ENCODE measurements at places on chromosomes 6 and 20. TPM values are rescaled to one million over a fixed set of nuclear protein-coding genes. Genes with fewer than 3 reads are reported as not detected.

Gene PSORS1C2
- total RNA-seq: not detected

Gene RNF8
- 20.6 TPM for total RNA-seq

Gene PROKR2
- total RNA-seq: not detected

Gene PRR18
- not detected for total RNA-seq

Gene RAET1G
- not detected for total RNA-seq

Gene C6orf52
- total RNA-seq: 0.63 TPM

Gene XKR7
- total RNA-seq: 0.03 TPM

Gene NCR2
- not detected for total RNA-seq

Gene PHF3
- total RNA-seq: 50.2 TPM

Gene SALL4
- total RNA-seq: not detected

Gene HLA-DRB5
- total RNA-seq: 2.9 TPM

Gene TCF19
- total RNA-seq: 70.6 TPM

Gene SLC17A1
- not detected for total RNA-seq

Gene C6orf163
- total RNA-seq: 1.7 TPM

Gene DYNLT2
- 1.9 TPM for total RNA-seq
